Glomerular endothelial cell (primary cell): ENCODE measurements at places on chromosomes 3 and 15. TPM values are rescaled to one million over a fixed set of nuclear protein-coding genes. Genes with fewer than 3 reads are reported as not detected.
A peak's percentile ranks its signal among the peaks of the same experiment; 100 is the strongest.

GRCh38 chr15:90677807-90678790 lies 39.0 kb upstream of the BLM start:
- no peak for DNase-seq

GRCh38 chr3:196712514-196713413 lies 587 bp downstream of the PIGX start:
- no peak for DNase-seq

- DNase-seq = no peak
These were observed 46.5 kb downstream of the BSN start for GRCh38 chr3:49600781-49601180.

GRCh38 chr15:43237842-43238470 lies 17.1 kb upstream of the EPB42 start:
- no peak for DNase-seq

Gene IMPG2
- 0.34 and 0.99 TPM in 2 replicates for total RNA-seq

Gene ZNF502
- total RNA-seq = 2.6 and 3.2 TPM in 2 replicates

DNA sequence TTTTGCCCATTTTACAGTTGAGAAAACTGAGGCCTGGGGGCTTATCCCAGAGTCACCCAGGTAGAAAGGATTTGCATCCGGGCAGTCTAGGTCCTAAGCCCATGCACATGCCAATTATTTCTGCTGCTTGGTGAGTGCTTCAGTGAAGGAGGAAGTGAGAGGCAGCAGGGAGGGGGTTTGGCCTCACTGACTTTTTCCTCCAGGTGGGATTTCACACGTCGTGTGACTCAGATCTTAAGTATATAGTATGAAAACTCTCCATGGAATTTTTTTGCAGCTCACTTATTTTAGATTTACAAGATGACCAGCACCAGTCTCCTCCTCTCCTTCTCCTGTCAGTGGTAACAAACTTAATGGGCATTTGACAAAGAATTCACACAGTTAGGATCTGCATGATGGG lies 4.6 kb downstream of the ITGA11 start:
- no peak for DNase-seq

DNA sequence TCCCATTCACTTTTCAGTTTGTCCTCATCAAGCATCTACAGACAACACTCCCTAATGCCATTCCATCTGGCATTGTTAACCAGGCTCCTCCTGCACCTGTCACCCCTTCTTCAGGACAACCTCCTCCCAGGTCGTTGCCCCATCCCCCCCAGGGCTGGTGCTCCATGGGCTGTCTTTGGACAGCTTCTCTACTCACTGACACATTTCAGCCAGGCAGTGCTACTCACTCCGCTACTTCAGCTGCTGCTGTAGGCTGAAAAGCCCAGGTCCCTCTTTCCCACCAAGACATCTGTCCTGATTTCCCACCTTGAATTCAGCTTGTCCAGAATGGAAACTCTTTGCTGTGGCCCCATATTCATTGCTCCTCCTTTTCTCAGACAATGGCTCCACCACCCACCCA lies 61.9 kb downstream of the ADAMTS17 start:
- DNase-seq = no peak

GRCh38 chr3:4373669-4374068 lies 70.5 kb downstream of the SETMAR start:
- no peak for DNase-seq

- peak; percentile 52 for DNase-seq
These were observed 249.3 kb upstream of the FEZF2 start for GRCh38 chr3:62622553-62623174.

GRCh38 chr3:84836961-84837360 lies 121.8 kb upstream of the CADM2 start:
- no peak for DNase-seq

GRCh38 chr15:27046880-27047279 lies 75.9 kb downstream of the GABRG3 start:
- DNase-seq = no peak

DNA sequence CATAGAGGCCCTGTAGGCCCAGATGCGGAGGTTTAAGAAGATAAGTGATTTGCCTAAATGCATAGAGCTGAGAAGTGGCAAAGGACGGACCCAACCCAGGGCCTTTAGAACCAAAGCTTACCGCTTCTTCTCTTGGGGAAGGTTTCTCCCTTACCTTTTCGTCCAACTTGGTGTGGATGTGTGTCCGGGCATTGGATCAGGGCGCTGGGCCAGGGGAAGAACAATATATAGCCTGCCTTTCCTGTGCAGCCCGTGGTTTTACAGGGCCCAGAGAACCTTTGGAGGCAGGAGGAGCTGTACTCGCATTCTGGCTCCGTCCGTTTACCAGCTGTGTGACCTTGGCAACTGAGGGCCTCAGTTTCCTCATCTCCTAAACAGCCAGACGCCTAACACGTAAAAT lies 686 bp upstream of the P3H2 start:
- no peak for DNase-seq

DNA sequence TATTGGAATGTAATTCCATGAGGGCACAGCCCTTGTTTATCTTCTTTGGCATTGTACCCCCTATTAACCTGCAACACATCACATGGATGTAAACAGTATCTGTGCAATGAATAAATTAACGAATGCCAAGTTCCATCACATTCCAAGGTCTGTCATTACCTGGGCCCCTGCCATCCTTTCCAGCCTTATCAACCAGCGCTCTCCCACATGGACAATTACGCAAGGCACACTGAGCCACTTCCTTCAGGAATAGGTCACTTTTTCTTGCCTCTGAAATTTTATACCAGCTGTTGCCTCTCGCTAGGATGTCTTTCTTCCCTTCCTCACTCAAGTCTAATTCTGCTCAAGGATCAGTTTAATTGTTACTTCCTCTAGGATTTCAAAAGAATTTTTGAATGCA lies 1051.8 kb upstream of the CFAP20DC start:
- DNase-seq = no peak

GRCh38 chr15:45868109-45868691 lies 233.4 kb downstream of the SQOR start:
- no peak for DNase-seq

DNA sequence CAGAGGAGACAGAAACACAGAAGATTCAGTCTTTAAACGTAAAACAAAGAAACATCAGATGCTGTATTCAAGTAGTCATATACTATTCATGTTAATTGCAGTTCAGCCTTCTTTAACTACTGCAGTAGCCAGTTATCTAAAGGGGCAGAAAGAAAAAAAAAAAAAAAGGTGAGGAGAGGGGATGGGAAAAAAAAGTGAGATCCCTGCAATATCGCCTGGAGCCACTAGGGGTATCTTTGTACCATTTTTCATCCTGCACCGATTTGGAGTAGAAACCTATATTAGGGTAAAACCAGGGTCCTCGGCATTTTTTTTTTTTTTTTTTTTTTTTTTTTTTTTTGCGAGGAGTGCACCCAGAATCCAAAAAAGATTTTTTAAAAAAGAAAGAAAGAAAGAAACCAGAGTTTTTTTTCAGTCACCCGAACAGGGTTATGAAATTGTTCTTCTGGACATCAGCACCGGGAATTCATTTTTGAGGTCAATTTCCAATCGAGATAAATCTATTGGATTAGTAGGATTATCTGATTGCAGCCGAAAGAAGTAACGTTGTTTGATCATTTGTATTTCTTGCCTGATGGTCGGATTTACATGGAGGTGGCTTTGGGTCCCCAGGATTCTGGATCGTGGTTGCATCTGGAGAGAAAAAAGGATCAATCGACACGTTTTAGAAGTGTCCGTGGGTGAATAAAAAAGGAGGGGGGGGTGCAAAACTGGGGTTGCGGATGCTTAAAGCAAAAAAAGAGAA lies 186.7 kb downstream of the NLGN1 start:
- DNase-seq = no peak

DNA sequence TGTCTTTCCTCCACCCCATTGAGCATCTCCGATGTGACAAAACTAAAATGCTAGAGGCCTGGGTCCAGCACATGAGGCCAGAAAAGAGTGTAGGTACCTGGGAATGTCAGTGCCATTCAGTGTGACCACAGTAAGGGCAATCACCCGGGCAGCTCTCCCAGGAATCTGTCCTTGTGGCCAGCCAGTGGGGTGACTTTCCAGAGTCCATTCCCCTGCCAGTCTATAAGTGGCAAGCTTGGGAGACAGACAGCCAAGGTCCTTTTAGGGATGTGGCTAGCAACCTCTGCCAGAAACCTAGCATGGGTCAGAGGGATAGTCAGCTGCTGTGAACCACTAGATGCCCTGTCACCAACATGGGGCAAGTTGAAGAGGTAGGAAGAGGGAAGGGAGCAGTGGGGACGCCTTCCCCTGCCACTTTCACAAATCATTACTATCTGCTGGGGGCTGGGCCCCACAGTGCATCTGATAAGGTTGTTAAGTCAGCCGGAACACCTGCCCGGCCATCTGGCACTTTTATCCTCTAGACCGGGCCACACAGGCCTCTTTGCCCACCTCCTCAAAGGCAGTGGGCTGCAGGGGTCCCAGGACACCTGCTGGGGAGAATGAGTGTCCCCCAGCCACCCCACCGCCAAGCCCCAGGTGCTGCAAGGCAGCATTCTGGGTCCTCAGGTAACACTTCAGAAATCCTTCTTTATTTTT lies 24.8 kb upstream of the DET1 start:
- DNase-seq = no peak

Gene MYL3
- not detected in 2 replicates for total RNA-seq

GRCh38 chr3:140571836-140572235 lies 106.0 kb upstream of the TRIM42 start:
- DNase-seq = no peak

GRCh38 chr15:60916032-60916678 lies 312.9 kb downstream of the RORA start:
- DNase-seq = no peak

GRCh38 chr15:50463423-50464358 lies 39.5 kb downstream of the USP8 start:
- DNase-seq = no peak
